Stimulated activated CD8-positive, alpha-beta memory T cell treated with anti-CD3 and anti-CD28 coated beads, Interleukin-4, amount 100 ng/mL, for 1 hour (primary cell): ENCODE measurements at places on chromosomes 6 and 20.

- DNase-seq: no peak
Observed at GRCh38 chr6:113457198-113457597, 399.9 kb upstream of the MARCKS start.

- DNase-seq: no peak
Observed at GRCh38 chr6:144152334-144152900, 2.1 kb downstream of the STX11 start.

DNA sequence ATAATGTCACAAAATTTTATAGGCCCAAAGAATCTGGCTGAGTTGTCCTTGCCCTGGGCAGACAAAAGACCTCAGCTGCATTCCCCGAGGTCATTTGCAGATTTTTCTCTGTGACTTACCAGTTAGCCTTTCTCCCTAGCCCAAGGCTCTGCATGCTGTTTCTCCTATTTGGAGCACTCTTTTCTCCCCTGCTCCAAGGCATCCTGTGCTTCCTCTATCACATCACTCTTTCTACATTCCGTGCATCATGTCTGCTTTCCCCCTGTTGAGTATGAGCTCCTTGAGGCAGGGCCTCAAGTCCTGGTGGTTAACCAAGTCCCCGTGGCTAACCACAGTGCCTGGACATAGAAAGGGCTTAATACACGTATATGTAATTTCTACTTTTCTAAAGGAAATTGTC is 593 bp upstream of the GSTA3 start:
- DNase-seq: no peak

DNA sequence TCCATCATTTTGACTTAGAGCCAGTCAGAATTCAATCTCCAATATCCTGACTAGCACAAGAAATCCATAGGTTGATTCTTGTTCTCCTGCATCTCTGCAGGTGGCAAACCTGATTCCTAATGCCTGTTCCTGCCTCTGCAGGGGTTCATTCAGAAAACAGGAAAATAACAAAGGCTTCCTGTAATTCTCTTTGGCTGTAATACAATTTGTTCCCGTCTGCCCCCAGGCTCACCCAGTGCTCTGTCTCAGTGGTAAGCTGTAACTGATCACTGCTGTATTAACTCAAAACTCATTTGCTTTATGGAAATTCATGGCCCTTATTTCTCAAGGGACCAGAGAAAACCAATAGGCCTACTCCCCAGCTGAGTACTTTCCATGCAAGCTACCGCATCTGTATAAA is 88.6 kb downstream of the OPRM1 start:
- no peak for DNase-seq

- no peak for DNase-seq
Observed at GRCh38 chr20:63407928-63408683, 47.0 kb upstream of the CHRNA4 start.

GRCh38 chr6:135062735-135063134 is 8.1 kb upstream of the HBS1L start:
- no peak for DNase-seq

DNA sequence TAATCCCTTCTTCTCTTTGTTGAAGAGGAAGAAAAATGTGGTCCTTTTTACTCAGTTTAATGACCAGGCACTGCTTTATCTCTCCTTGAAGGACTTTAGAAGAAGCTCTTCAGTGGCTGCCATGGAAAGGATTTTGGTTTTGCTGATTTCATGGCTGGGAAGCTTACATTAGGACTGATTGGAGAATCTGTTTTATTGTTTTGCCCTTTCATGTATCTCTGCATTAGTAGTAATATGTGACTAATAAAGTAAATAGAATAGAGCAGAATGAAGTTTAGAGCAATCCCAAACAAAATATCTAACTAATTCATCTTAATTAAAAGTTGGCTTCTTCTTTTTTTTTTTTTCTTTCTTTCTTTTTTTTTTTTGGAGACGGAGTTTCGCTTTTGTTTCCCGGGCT is 502.9 kb downstream of the HAO1 start:
- no peak for DNase-seq

DNA sequence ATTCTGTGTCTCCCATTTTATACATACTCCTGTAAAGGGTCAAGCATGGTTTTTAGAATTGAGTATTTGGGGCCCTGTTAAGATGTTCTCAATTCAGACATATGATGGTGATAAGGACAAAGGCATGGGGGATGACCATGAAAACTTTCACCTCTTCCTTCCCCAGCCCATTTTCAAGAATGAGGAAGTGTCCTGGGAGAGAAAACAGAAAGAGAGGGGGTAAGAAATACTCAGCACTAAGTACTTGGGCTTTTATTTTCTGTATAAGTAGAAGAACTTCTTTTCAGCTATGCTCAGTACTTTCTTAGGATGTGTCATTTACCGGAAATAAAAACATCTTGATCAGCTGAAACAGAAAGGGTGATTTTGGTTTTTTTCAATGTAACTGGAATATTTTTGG is 10.9 kb upstream of the MBOAT1 start:
- DNase-seq: no peak
